ENCODE measurements at places on chromosomes 11 and 22.
A peak's percentile ranks its signal among the peaks of the same experiment; 100 is the strongest.

DNA sequence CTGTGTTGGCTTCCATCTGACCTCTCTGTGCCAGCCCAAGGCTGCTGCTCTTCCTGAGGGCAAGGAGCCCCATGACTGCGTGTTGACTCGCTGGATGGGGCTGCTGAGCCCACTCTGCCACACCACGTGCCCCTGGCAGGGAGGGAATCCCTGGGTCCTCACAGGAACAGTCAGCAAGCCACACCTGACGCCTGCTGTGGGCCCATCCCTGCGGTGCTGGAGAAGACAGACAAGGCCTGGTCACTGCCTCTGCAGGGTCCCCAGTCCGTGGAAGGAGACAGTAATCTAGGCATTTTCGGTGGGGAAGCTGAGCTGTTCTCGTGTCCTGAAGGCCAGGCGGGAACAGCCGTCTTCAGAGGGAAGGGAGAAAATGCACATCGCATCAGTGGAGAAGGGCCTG, 10.6 kb upstream of the PPP6R3 start:
- DNase-seq, result no peak

GRCh38 chr22:32622004-32622743, 147.6 kb downstream of the FBXO7 start:
- peak; percentile 67 for DNase-seq

DNA sequence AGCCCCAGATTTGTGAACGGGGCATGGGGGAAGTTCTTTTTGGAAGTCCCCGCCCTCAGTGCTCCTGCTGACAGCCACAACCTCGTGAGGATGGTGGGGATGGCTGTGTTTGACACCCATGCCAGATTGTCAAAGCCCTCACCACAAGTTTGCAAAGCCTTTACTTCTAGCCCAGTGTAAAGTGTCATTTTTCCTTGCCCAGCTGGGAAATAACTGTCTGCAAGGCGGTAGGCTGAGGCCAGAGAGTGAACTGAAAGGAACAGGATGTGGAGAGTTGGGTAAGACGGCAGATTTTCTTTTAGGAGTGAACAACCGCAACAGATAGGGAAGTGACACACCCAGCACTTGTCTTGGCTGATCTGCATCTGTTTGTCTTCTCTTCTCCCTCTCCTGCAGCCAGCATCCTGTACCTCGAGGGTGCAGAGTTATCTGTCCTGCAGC, 13.6 kb downstream of the IL17RA start:
- no peak for DNase-seq

GRCh38 chr22:37249986-37250385, 5.9 kb upstream of the RAC2 start:
- no peak for DNase-seq

DNA sequence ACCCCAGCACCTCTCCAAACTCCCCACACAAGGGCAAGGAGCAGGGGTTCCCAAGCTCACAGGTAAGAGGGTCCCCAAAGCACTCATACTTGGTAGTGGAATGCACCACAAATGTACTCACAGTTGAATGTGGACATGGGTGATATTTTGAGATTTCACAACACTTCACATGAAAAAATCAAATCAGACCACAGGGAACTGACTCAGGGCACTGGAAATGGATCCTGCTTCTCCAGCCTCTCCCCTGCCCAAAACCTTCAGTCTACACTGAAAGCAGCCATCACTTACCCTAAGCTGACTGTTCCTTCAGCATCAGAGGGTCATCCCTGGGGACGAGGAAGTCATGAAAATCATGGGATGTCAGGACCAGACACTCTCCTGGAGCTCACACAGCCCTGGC, 40.2 kb downstream of the SCGB1A1 start:
- no peak for DNase-seq

GRCh38 chr22:36281781-36282327, 28.9 kb downstream of the APOL1 start:
- no peak for DNase-seq

DNA sequence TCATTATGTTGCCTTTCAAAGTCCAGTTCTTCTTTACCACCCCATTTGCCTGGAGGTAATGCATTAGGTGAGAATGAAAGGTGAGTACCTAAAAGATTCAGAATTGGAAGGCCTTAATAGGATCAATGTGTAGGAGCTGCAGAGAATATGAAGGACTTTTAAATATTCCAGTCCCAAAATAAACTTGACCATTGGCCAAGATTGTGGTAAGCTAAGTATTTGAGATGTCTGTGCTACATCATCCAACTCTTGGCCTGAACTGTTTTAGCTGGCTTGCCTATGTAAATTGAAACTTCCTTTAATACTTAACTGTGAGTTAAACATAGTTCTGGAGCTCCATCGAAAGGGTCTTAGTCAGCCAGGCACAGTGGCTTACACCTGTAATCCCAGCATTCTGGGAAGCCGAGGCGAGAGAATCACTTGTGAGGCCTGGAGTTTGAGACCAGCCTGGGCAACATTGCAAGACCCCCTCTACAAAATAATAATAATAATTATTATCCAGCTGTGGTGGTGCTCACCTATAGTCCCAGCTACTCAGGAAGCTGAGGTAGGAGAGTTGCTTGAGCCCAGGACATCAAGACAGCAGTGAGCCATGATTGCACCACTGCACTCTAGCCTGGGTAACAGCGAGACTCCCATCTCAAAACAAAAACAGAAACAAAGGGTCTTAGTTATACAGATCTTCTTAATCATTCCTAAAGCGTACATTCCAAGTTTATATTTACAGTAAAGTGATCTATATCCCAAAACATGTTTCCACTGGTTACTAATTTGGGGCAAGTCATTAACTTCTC, 29.8 kb downstream of the MTMR3 start:
- DNase-seq, result peak; percentile 74

- DNase-seq, result no peak
These were observed 9.9 kb downstream of the CRTAM start for GRCh38 chr11:122848186-122848585.

- DNase-seq, result no peak
These were observed 120.9 kb downstream of the ST3GAL4 start for GRCh38 chr11:126476266-126476924.

GRCh38 chr11:32312865-32313403, 122.4 kb downstream of the WT1 start:
- peak; percentile 57 for DNase-seq

- no peak for DNase-seq
These were observed 27.2 kb downstream of the FADD start for GRCh38 chr11:70230151-70230839.

DNA sequence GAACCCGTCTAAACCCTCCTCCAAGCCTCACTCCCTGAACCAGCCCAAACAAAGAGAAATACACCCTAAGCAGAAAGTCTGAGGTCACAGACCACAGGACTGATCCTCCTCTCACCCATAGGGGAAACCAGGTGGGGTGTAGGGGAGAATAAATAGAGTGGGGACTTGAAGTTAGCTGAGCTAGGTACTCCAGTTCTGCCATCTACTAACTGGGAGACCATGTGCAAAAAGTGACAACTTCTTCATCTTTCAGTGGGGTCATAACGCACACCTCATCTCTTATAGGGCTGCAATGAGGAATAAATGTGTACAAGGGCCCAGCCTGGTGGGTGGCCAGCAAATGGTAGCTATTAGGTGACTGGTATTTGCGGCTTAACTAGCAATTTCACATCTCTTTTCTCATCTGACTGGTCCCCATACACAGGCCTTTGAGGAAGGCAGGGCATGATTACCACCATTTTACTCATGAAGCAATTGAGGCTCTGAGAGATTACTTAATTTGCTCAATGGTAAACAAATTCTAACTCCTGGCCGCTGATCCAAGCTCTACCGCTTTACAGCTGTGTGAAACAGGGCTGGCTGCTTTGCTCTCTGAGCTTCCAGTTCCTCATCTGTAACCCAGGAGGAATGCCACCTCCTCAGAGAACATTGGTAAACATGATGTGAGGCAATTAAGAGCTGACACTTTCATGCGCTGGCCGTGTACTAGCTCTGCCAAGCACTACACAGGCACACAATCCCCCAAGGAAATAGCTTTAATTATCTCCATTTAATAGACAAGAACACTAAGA, 16.6 kb downstream of the TBC1D10A start:
- DNase-seq, result no peak

DNA sequence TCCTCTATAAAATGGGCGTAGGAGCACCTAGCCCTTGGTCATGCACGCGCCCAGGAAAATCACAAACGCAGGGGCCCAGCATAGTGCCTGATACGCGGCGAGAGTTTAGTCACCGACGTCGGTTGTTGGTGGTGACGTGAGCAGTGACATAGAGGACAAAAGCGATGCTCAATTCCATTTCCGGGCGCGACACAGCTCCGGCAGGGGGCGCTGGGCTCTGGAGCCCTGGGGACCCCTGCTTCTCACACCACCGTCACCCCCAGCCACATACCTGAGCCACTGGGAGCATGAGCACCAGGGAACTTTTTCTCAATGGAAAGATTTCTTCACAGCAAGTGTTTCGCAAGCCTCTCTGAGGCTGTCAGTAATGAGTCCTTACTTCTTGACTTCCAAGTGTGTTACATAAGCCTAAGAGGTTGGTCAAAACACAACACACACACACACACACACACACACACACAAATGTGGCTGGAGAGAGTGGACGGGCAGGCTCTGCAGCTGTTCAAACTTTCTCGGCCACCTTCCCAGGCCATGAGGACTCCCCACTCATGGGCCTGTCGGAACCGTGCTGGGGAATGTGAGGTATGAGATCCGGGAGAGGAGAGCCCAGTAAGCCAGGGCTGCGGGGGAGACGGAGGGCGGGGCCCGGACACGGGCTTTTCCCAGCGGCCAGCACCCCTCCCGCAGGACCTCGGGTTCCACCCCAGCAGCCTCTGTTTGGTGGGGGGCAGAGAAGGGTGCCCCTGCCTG, 36.9 kb upstream of the LINC01488 start:
- DNase-seq, result peak; percentile 82

GRCh38 chr11:66723693-66724092, 5.3 kb downstream of the SPTBN2 start:
- no peak for DNase-seq

Data from brain microvascular endothelial cell (primary cell).